Central memory CD8-positive, alpha-beta T cell (primary cell): ENCODE measurements at places on chromosomes 7 and 10.

- H3K27me3 ChIP-seq, result no peaks in the 10 kb centered on the region
- no peak for DNase-seq
- H3K4me1 ChIP-seq, result no peaks in the 10 kb centered on the region
- no peak overlapping the region for H3K4me3 ChIP-seq
These were observed 38.6 kb upstream of the SFRP5 start for GRCh38 chr10:97810446-97810845.

- H3K27ac ChIP-seq, result peak overlapping the region; percentile 38
- H3K4me1 ChIP-seq, result peaks cover 23% of the 10 kb centered on the region
- H3K4me3 ChIP-seq, result peak overlapping the region; percentile 79
- H3K36me3 ChIP-seq, result peaks cover 11% of the 10 kb centered on the region
These were observed 948 bp downstream of the ZNF485 start for GRCh38 chr10:43607199-43607573.

- no peak overlapping the region for H3K27ac ChIP-seq
- DNase-seq, result no peak
- no peaks in the 10 kb centered on the region for H3K4me1 ChIP-seq
- H3K36me3 ChIP-seq, result no peaks in the 10 kb centered on the region
- H3K4me3 ChIP-seq, result no peak overlapping the region
These were observed 160.5 kb downstream of the BAMBI start for GRCh38 chr10:28837613-28838390.

DNA sequence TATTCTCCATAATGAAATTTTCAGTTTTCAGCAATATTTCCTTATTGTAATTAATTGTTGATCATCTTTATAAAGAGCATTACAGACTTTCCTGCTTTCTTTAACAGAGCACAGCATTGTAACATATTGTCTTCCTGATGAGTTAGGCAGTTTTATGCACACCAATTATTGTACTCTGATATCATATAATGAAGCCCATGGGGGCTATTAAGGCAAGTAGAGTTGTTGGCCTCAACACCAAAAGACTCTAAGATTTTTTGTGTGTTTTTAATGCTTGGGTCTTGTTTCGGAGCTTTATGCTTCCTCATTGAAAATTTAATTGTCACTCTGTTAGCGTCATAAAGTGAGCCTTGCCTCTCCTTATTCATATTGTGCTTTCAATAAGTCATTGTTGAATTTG, 49.2 kb upstream of the ARID5B start:
- no peaks in the 10 kb centered on the region for H3K36me3 ChIP-seq
- no peak overlapping the region for H3K4me3 ChIP-seq
- peaks cover under 1% of the 10 kb centered on the region for H3K4me1 ChIP-seq
- DNase-seq, result no peak
- H3K27me3 ChIP-seq, result no peaks in the 10 kb centered on the region

GRCh38 chr10:132967540-132967939, 25.2 kb upstream of the CFAP46 start:
- peaks cover 26% of the 10 kb centered on the region for H3K27me3 ChIP-seq
- peaks cover 10% of the 10 kb centered on the region for H3K4me1 ChIP-seq
- DNase-seq, result no peak
- H3K4me3 ChIP-seq, result no peak overlapping the region
- no peak overlapping the region for H3K27ac ChIP-seq

GRCh38 chr10:56586461-56586891, 225.4 kb upstream of the ZWINT start:
- no peak for DNase-seq
- H3K27me3 ChIP-seq, result no peaks in the 10 kb centered on the region
- H3K4me1 ChIP-seq, result no peaks in the 10 kb centered on the region
- H3K27ac ChIP-seq, result no peak overlapping the region
- no peaks in the 10 kb centered on the region for H3K36me3 ChIP-seq
- no peak overlapping the region for H3K4me3 ChIP-seq

DNA sequence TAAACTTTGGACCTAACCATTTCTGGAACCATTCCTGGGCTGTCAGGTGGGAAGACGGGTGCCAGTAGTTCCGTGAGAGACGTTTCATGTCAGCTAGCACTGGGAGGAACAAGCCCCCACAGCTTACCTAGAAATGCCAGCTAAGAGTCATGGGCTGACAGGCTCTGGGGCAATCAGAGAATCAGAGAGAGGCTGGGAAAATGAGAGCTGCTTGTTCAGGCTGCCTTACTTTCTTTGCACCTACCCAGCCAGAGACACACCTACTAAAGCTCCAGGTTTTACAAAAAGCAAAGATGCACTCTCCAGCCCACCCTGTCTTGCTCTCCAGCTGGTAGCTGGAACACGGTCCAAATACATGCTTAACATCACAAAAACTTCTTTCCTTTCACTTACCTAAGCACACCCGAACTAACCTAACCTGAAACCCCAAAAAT, 688 bp downstream of the PTN start:
- no peak overlapping the region for H3K4me3 ChIP-seq
- no peak for DNase-seq
- no peaks in the 10 kb centered on the region for H3K4me1 ChIP-seq
- H3K36me3 ChIP-seq, result peaks cover 1% of the 10 kb centered on the region

DNA sequence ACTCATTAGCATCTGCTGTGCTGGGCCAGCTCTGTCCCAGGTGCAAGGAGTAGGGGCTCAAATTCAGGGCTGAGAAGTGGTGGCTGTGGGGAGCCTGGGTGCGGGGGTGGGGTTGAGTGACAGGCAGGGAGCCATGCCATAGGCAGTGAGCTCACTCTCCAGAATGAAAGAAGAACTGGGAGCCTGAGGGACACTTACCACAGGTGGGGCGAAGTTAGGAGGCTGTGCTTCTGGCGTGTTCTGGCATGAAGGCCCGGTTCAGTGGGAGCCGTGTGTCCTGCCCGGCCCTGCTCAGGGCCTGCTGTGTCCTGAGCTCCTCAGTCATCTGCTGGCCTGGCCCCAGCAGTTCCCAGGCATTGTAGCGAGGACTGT, 62.5 kb downstream of the MKI67 start:
- no peak for DNase-seq
- H3K4me1 ChIP-seq, result peaks cover 79% of the 10 kb centered on the region
- H3K27ac ChIP-seq, result peak overlapping the region; percentile 73
- no peaks in the 10 kb centered on the region for H3K27me3 ChIP-seq
- peaks cover 65% of the 10 kb centered on the region for H3K36me3 ChIP-seq

DNA sequence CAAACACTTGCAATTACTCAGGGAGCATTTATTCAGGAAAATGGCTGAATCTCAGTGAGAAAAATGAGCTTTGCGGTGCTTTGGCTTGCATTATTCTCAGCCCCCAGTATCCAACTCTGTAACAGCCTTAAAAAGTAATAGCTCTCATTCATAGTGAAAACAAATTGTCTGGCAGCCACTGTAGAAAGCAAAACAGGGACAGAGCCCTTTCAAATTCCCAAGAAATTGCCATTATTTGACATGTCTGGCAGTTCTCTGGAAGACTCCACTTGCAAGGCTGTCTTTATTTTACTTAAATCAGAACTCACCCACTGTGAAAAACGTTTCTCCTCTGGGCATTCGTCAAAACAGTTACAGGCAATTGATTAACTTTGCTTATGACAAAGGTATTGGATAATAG, 122.5 kb downstream of the NPSR1 start:
- no peaks in the 10 kb centered on the region for H3K4me1 ChIP-seq
- H3K27me3 ChIP-seq, result no peaks in the 10 kb centered on the region
- no peak overlapping the region for H3K27ac ChIP-seq
- no peaks in the 10 kb centered on the region for H3K36me3 ChIP-seq
- no peak for DNase-seq
- no peak overlapping the region for H3K4me3 ChIP-seq

DNA sequence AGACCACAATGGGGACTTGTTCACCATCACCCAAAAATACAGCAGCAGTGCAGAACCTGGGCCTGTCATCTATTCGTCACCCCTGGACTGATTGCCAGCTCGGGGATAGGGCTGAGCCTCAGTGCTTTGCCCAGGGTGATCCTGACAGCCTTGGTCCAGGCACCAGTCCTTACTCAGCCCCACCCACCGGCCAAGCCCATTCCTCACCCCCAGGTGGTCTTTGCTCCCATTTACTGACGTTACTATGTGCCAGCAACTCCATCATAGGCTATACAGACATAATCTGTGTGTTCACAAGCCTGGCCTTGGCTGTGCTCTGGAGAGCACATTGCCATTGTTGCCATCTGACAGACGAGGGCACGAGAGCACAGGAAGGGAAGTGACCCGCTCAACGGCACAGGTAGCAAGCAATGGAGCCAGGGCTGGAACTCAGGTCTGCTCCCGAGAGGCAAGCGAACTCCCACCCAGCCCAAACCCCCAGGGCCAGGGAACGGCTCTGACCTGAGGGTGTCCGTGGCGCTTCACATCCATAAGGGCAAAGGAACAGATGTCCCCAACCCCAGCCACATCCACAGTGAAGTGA, 6.8 kb downstream of the ATG9B start:
- peaks cover 51% of the 10 kb centered on the region for H3K4me1 ChIP-seq
- H3K36me3 ChIP-seq, result peaks cover 29% of the 10 kb centered on the region
- peak overlapping the region; percentile 41 for H3K27ac ChIP-seq
- DNase-seq, result no peak

DNA sequence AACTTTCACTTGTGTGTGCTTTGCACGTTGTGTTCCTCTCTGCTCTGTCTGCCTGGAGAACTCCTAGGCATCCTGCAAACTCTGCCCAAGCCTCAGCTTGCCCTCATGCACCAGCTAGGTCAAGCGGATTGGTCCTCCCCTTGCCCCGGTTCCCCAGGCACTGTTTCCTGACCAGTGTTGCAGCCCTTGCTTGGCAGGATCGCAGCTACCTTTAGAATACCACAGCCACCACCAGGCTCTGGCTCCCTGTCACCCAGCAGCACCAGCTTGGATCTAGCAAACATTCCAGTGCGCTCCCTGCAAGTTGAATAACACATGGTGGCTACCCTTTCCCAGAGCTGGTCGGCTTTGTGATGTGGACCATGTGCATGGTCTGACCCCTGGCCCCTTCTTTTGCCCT, 19.0 kb downstream of the ZMIZ1 start:
- no peak overlapping the region for H3K4me3 ChIP-seq
- H3K27ac ChIP-seq, result no peak overlapping the region
- H3K36me3 ChIP-seq, result peaks cover 5% of the 10 kb centered on the region
- H3K27me3 ChIP-seq, result peaks cover 12% of the 10 kb centered on the region
- DNase-seq, result no peak

GRCh38 chr7:123024989-123025758, 29.7 kb upstream of the TAS2R16 start:
- H3K27ac ChIP-seq, result no peak overlapping the region
- H3K4me3 ChIP-seq, result no peak overlapping the region
- no peak for DNase-seq
- no peaks in the 10 kb centered on the region for H3K4me1 ChIP-seq

DNA sequence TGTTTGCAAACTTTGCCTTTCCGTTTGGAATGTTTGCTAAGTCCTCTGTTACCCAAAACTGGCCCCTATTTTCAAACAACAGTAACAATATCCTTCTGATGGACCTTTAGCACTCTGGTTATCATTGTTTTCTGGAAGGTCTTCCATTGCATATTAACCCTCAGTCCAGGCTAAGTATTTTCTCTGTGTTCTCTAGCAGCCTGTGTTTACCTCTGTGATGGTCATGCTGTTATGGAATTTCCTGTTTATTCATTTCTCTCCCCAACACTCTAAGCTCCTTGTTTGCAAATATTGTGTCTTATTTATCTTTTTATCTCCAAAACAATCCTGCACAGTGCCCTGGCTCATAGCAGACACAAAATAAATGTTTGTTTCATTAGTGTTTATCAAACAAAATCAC, 560.3 kb downstream of the ATRNL1 start:
- DNase-seq, result no peak
- no peaks in the 10 kb centered on the region for H3K27me3 ChIP-seq
- no peaks in the 10 kb centered on the region for H3K36me3 ChIP-seq
- no peak overlapping the region for H3K27ac ChIP-seq

DNA sequence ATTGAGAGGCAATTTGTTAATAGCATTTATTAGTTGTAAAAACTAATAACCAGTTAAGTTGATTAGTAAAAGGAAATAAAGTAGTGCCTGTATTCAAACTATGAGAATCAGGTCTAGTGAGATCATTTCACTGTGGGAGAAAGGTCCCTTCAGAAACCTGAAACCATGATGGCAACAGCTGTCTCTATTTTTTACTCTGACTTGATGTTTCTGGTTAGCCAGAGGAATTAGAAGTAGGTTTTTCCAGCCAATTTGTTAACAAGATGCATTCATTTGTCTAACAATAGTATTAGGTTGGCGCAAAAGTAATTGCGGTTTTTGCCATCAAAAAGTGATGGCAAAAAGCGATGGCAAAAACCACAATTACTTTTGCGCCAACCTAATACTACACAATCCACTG, 272.2 kb upstream of the YAE1 start:
- DNase-seq, result no peak
- H3K4me3 ChIP-seq, result no peak overlapping the region
- H3K27me3 ChIP-seq, result peaks cover 20% of the 10 kb centered on the region
- no peak overlapping the region for H3K27ac ChIP-seq
- no peaks in the 10 kb centered on the region for H3K4me1 ChIP-seq

GRCh38 chr7:106064316-106064715, 47.8 kb downstream of the SYPL1 start:
- H3K27ac ChIP-seq, result no peak overlapping the region
- no peak overlapping the region for H3K4me3 ChIP-seq
- no peak for DNase-seq
- no peaks in the 10 kb centered on the region for H3K36me3 ChIP-seq

- no peak overlapping the region for H3K4me3 ChIP-seq
- H3K36me3 ChIP-seq, result no peaks in the 10 kb centered on the region
- H3K27me3 ChIP-seq, result no peaks in the 10 kb centered on the region
- H3K27ac ChIP-seq, result no peak overlapping the region
- no peaks in the 10 kb centered on the region for H3K4me1 ChIP-seq
These were observed 126.7 kb downstream of the TSPAN12 start for GRCh38 chr7:120731271-120731670.

DNA sequence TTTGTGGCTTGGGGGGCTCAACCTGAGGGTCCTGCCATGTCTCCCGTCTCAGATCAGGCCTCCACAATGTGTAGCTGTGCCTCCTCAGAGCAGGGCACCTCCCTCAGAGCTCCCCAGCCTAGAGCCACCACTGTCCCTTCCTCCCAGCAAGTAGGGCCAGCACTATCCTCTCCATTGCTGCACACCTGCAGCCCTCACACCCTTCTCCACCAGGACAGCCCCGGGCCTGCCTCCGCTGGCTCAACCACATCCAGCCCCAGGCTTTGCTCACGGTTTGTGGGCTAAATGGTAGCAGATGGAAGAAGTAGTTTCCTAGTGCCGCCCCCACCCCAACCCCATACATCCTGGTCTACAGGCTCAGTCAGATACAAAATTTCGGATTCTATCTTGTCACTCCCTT, 10.1 kb downstream of the NFKB2 start:
- peaks cover 16% of the 10 kb centered on the region for H3K4me1 ChIP-seq
- H3K36me3 ChIP-seq, result peaks cover 35% of the 10 kb centered on the region
- DNase-seq, result no peak
- H3K27me3 ChIP-seq, result peaks cover 32% of the 10 kb centered on the region

DNA sequence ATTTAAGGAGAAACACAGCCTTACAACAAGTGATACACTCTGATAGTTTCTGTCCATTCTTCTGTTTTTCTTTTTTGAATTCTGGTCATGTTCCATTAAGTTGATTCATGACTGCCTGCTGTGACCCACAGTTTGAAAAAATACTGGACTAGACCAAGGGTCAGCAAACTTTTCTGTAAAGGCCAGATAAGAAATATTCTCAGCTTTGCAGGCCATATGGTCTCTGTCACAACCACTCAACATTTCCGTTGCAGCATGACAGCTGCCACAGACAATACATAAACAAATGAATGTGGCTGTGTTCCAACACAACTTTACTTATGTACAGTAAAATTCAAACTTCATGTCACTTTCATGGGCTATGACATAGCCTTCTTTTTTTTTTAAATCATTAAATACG, 156.7 kb downstream of the PLXNA4 start:
- DNase-seq, result no peak
- no peak overlapping the region for H3K27ac ChIP-seq
- H3K4me1 ChIP-seq, result no peaks in the 10 kb centered on the region
- H3K27me3 ChIP-seq, result no peaks in the 10 kb centered on the region
